Esophagus muscularis mucosa (tissue), 4 donors: ENCODE measurements at places on chromosomes 12 and 14.

GRCh38 chr12:92950011-92950410 is 20.9 kb upstream of the EEA1 start:
- DNase-seq: no peak

DNA sequence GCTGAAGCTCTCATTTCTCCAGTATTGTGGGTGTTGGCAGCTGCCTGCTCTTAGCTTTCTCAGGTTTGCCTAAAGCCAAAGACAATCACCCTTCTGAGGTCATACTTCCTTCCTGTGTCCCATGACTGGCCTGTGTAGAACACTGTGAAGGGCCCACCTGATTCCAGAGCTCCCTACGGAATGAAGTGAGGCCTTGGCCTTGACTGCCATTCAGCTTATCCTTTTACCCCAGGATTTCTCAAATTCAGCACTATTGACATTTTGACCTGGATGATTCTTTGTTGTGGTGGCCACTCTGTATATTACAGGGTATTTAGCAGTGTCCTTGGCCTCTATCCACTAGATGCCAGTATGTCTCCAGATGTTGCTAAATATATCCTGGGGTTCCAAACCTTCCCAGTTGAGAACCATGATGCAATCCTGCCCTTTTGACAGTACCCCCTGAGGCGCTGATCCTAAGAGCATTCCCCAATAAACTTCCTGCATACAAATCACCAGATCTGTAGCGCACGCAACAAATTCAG is 112.3 kb upstream of the KRR1 start:
- DNase-seq: no peak

DNA sequence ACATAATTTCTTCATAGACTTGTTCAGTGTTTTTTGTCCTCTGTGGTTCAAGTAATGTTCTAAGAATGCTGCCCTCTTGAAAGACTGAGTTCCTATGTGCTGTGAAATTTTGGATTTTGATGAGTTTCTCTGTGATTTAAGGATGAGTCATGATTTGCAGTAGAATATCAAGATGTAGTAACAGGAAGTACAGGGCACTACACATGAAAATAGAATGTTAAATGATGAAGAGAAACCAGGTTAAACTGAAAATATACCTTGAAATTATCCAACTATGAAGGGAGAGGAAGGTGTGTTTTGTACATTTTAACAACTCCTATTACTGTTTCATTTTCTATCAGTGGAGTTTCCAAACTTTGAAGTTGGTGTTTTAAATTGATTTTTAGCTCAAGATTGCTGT is 4.8 kb downstream of the ELK3 start:
- no peak for DNase-seq

DNA sequence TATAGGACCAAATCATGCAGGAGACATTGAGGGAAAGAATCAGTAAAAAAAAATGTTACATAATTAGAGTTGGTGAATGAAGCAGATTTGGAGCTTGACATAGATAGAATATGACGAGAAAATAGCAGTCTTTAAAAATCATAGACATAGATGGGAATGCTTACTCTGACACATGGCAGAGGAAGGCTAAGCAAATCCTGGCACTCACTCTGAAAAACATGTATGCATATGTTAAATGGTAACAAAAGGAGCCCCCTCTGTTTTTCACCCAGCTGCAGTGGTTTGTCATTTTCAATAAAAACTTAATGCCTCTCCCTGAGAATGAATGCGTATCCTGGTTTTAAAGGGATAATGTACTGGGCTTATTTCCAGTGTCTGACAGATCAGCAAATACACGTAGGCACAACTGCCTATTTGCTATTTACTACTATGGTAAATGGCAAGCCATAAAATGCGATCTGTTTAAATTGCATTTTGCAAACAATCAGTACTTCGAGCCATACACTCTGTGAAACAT is 561.2 kb upstream of the SEL1L start:
- DNase-seq: no peak

DNA sequence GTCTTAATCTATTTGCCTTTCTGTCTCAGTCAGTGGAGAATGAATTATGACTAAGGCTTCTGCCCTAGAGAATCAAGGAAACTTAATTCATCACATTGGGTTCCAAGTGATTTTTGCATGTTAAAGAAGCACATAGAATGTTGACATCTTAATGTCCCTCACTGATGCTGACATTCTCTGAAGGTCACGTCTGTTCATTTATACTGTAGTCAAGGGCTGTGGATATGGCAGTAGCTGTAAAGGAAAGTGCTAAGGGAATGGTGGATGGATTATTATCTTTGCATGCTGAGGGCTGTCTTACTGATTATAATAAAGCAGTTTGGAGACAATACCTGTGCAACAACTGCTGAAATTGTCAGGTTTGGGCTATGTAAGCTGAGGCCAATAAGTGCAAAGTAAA is 161.2 kb downstream of the PLCZ1 start:
- no peak for DNase-seq

GRCh38 chr14:73162251-73162650 is 25.9 kb downstream of the PSEN1 start:
- DNase-seq: no peak

DNA sequence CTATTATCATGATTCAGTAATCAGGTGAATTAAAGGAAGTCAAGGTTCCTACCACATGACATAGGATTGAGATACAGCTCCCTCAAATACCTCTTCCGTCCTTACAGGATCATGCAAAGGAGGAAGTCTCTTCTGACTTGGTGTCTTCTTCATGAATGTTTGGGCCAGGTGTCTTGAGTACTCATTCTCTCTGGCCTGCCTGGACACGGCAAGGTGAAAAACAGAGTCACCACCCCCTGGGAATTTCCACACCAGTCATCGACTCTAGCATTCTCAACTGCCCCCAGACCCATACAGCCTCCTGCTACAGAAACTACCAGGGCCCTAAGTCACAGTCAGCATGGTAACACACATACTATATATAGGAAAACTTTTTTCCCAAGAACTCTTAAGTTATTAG is 44.9 kb upstream of the LTBP2 start:
- no peak for DNase-seq

DNA sequence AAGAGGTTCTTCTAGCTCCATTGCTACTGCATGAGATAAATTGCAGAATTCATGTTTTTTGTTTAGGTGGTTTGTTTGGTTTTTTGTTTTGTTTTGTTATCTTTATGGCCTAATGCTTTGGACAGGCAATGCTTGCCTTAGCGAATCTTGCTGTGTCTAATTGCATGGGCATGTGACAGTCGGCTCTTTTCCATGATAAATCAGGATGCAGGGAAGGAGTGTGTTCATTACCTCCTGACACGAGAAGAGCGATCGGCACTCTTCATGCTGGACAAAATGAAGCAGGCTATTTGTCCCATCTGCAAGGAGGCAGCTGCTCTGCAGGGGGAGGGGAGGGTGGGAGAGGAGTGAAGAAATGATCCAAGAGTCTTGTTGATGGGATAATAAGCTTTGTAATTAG is 6.5 kb downstream of the CCDC60 start:
- DNase-seq: no peak

DNA sequence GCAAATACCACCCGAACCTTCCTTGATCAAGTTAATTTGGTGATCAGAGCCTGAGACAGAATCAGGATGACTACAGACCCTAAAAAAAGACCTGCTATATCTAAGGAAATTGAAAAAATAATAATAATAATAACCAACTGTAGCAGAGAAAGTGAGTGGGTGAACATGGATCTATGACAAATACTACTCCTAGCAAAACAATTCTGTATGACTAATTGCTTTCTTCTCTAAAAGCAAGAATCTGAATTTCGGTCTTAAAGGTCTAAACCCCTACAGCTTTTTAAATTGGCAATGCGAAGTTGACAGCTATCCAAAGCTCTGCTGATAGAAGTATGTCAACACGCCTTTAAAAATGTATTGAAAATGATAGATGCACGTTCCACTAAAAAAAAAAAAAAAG is 102.2 kb downstream of the PRKAB1 start:
- DNase-seq: no peak

DNA sequence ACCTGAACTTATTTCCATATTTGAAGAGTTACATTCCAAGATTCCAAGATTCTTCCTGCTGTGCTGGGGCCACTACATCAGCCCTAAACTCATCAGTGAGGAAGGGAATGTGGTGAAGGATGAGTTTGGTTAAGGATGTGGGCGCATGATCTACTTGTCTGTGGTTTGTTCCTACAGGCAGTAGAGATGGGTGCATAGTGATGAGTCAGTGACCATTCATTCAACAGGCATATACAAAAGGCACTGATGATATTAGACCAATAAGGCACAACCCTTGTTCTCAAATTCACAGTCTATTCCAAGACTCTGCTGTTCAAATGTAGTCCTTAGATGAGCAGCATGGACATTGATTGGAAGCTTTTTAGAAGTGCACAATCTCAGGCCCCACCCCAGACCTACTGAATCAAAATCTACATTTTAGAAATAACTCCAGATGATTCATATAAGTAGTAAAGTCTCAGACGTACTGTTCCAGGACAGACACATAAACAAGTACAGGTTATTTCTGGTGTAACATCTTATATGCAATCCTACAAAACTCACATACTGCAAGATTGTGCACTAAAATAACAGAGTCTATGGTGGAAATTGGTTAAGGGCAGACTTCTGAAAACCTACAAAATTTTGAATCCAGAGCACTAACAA is 47.7 kb upstream of the MAP3K9 start:
- DNase-seq: no peak

GRCh38 chr12:106342397-106343213 is 14.9 kb upstream of the POLR3B start:
- DNase-seq: no peak

DNA sequence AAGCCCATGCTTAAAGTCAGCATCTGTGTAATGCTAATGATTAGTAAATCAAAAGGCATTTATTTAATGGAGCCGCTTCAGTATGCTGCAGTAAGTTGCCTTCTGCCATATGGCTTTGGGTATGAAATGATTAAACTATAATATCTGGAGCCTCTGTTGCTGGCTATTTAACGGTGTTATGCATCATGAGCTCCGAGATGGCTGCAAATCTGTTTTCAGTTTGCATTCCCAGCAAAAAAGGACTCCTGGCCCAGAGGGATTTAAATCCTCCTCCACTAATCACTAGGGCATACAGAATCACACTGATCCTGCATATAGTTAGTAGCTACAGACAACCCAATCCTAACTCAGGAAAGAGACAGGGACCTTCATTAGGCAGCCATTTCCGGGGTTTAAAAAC is 171.5 kb upstream of the EEA1 start:
- no peak for DNase-seq
